ENCODE measurements at places on chromosomes 1 and 21. TPM values are rescaled to one million over a fixed set of nuclear protein-coding genes. Genes with fewer than 3 reads are reported as not detected.
A peak's percentile ranks its signal among the peaks of the same experiment; 100 is the strongest.

DNA sequence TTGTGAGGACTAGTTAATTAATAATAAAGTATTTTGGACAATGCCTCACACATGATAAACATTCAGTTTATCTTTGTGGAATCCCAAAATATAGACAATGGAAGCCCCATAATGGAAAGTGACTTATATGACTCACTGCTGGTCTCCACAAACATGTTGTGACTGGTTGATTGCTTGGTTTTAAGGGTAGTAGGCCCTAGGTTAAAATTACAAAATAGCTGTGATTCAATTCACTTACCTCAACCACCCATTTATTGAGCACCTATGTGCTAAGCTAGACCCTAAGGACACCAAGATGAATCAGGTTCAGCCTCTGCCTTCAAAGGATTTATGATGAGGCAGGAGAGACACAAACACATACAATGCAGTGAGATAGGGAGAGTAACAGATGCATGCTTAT is 42.4 kb downstream of the KANK4 start:
- DNase-seq = no peak

GRCh38 chr1:64039390-64039926 is 164.0 kb upstream of the UBE2U start:
- DNase-seq = peak; percentile 92

The NBPF1 gene
- total RNA-seq = 8.3 TPM

The MCOLN2 gene
- total RNA-seq = 0.89 TPM

DNA sequence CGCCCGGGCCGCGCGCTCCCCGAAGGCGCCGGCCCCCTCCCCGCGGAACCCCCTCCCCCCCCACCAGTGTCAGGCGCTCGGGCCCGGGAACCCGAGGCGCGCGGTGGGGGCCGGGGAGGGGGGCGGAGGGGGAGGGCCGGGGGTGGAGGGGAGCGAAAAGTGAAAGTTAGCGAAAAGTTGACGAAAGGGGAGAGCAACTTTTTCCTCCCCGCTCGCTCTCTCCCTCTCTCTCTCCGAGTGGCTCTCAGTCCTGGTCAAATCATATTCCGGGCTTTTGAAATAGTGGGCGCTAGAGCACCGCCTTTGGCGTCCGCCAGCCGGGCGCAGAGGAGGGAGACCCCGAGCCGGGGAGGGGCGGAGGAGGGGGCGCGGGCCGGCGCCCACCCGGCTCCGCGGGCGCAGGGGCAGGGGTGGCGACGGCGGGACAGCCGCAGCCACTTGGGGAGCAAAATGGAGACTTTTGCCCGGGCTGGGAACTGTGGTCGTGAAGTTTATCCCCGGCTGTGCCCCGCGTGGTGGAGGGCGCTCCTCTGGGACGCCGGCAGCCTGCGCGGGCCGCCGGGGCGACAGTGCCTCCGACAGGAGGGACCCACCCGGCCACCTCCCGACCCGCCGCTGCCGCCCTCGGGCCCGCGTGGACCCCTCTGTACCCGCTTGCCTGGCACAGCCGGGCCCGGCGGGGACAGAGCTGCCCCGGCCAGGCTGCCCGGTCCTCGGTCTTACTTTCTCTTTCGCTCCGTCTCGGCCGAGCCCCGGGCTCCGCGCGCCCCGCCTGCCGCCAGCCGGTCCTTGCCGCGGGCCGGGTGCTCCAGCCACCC is 697 bp downstream of the PRDM16 start:
- DNase-seq = no peak

The TTC39A gene
- total RNA-seq = 79.0 TPM
